ENCODE measurements at places on chromosomes 7 and 10.

DNA sequence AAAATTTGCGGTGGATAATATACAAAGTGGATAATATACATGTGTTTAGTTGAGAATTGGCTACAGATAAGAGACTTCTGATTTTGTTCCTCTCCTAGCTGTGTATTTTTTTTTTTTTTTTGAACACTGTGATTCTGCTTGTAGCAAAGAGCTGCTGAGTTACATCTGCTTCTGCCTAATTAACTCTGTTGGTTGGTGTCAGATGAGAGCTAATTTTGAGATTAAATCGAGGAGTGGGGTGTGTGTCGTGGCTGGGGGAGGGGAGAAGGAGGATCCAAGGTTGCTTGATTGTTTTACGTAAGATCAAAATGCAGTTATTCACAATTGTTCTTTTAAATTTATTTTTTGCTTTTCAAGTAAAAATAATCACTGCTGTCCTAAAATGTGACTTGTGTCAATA lies 11.3 kb downstream of the KAT6B start:
- DNase-seq = no peak

GRCh38 chr7:25720427-25720826 lies 431.6 kb upstream of the NFE2L3 start:
- peak; percentile 47 for DNase-seq

DNA sequence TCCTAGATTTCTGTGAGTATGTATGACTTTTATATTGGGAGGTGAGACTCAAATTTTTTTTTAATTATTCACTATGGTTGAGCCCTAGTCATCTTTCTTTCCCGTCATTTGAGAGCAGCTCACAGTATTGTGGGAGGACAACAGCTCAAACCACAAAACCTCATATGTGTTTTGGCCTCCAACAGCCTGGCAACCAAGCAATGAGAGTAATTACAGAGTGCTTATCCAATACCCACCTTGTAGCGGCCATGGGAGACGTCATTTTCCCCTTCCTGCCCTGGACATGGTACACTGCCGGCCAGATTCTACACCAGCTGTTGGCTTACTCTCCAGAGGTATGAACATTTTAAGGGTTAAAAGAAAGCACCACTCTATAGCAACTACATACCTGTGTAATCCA lies 49.1 kb downstream of the DOCK4 start:
- no peak for DNase-seq

DNA sequence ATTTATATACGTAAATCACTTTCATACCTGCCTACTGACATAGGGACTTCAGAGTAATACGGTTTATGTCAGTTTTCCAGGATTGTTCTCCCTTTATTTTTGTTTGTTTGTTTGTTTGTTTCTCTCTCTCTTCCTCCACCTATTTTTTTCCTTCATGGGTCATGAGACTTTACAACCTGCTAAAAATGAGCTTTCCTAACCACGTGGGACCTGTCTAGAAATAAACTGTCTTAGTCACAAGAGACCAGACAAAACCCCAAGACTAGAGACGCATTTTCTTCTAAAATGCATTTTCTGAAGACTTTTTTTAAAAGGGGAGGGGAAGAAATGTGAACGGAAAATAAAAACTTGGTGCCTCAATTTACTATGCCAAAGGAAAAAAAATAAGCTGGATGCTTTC lies 41.1 kb upstream of the FIGNL1 start:
- DNase-seq = no peak

DNA sequence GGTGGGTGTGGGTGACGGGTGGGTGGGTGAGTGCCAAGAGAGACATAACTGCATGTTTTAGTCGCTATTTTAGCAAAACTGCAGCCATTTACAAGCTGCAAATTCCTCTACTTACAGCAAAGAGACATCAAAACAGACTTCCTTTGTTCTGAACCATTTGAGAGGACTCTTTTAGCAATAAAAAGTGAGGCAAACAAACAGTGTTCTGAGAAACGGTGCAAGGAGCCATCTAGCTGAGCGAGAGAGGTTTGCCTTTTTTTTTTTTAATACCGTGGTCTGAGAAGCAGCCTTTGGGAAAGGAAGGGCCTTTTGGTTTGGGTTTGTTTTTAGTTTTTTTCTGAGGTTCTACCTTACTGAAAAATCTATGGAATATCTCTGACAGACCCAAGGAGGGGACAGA lies 62.9 kb downstream of the SCRN1 start:
- no peak for DNase-seq

- no peak for DNase-seq
Observed at GRCh38 chr7:100156331-100157068, 2.0 kb downstream of the TRAPPC14 start.

- DNase-seq = no peak
Observed at GRCh38 chr10:30491204-30491915, 57.4 kb downstream of the MAP3K8 start.

DNA sequence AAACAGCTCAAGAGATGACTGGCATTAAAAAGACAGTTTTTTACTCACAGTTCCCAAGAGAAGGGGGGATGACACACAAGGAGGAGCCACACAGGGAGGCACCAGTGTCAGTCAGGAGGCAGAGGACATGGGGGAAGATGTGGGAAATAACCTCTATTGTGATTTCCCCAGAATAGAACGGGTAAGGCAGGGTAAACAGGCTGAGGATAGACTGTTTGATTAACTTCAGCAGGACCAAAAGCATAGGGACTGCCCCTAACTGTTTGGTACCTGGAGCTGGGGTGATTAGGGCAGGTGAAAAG lies 60.7 kb downstream of the RAPGEF5 start:
- DNase-seq = no peak

- DNase-seq = no peak
Observed at GRCh38 chr7:30557245-30557644, 37.4 kb upstream of the GARS1 start.

- DNase-seq = no peak
Observed at GRCh38 chr7:7251742-7252141, 69.4 kb downstream of the C1GALT1 start.

- peak; percentile 31 for DNase-seq
Observed at GRCh38 chr7:114554781-114555537, 140.3 kb downstream of the FOXP2 start.

DNA sequence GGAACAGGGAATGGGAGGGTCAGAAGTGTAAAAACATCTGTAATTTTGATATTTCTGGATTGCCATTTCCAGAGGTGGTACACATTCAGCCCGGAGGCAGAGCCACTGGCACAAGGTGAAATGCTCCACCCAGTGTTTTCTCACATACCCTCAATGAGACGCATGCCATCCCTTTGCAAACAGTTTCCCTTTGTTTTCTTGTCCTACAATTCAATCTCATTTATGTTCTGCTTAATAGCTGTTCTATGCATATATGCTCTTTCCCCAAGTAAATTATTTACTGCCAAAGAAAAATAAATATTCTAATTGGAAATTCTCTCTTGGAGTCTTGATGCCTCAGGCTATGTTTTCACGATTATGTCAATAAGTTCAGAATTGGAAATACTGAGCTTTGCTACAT lies 369.7 kb upstream of the AKR1E2 start:
- no peak for DNase-seq

DNA sequence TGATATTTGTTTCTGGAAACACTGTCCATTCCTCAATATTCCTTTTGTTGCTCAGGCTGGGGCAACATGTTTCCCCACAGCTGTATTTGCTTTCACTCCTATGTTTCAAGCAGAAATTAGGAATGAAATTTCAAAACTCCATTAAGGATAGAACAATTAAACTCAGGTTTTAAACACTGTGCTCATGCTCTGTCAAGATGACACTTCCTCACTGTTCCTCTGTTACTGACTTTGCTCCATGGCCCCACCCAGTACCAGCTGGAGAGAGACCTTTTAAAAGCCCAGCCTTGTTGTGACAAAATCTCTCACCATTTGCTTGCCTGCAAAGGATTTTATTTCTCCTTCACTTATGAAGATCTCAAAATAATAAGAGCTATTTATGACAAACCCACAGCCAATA lies 197.4 kb downstream of the ELMO1 start:
- DNase-seq = no peak

GRCh38 chr10:67098461-67098860 lies 172.6 kb downstream of the LRRTM3 start:
- no peak for DNase-seq

- no peak for DNase-seq
Observed at GRCh38 chr10:93417266-93417665, 64.9 kb downstream of the MYOF start.

- DNase-seq = no peak
Observed at GRCh38 chr7:23715099-23715498, 5.1 kb downstream of the STK31 start.

DNA sequence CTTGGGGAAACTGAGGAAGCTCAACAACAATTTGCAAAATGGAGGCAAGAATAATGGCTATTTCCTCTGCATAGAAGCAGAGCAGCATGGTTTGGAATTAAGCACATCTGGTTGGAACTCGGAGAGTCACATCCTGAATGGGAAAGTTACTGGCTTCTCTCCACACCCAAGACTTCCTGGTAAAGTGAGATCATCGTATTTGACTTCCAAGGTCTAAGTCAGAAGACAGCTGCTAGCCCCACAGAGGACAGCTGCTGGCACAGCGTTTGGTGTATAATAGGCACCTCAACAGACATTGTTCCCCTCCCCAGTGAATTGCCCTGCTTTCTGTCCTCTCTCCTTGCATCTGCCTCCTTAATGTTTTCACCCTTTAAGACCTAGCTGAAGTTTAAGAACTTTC lies 37.0 kb upstream of the NRF1 start:
- DNase-seq = no peak

Data from HEK293T (cell line).